ENCODE measurements at places on chromosomes 1 and 21.
A peak's percentile ranks its signal among the peaks of the same experiment; 100 is the strongest.

- DNase-seq = no peak
Observed at GRCh38 chr1:222791006-222791710, 23.7 kb upstream of the DISP1 start.

DNA sequence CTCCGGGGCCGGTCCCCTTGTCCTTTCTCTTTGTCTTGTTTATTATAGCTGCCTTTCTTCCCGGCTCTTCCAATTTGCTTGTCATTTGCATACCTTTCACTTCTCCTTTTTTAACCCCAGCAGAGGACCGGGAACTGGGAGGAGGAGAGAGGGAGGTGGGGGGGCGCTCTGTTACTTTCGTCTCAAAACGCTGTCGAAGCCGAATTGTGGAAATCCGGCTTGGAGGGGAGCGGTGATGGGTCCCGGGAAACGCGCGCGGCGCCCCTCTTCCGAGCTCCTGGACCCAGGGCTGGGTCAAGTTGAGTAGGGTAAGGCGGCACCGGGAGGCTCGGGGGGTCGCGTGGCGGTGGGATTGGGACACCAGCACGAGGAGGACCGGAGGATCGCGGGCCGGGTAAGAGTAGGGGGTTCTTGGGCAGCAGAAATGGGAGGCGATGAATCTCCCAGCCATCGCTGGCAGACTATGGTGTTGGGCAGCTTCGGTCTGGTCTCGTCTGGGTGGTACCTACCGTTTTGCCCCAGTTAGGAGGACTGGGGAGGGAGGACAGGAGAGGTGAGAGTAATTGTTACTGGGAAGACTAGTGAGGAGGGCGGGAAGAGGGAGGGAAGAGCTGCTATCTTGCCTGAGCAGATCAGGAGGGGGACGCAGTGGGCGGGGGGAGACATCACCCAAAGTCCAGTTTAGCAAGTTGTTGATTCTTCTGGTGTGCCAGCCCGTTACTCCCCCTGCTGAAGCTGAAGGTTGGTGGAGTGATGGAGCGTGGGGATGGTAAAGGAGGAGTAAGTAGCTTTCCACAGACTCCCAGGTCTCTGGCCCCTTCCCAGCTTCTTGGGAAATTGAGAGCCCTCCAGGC is 1.5 kb downstream of the PROX1 start:
- DNase-seq = no peak

DNA sequence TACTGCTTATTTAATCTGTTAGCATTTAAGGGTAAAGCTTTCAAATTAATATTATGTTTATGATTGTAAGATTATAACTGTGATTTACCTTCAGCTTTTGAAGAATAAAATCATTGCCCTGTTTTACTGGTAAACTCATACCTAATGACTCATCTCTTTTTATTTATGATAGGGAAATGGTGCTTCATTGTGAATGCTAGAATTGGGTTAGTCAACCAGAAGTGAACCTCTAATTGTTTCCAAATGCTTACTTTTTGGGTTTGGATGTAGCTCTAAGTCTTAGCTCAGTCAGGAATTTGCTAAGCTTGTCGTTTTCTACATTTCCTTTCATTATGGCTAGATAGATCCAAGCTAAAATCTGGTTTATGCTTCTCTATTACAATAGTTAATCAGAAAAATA is 59.4 kb downstream of the SLC30A7 start:
- DNase-seq = no peak

DNA sequence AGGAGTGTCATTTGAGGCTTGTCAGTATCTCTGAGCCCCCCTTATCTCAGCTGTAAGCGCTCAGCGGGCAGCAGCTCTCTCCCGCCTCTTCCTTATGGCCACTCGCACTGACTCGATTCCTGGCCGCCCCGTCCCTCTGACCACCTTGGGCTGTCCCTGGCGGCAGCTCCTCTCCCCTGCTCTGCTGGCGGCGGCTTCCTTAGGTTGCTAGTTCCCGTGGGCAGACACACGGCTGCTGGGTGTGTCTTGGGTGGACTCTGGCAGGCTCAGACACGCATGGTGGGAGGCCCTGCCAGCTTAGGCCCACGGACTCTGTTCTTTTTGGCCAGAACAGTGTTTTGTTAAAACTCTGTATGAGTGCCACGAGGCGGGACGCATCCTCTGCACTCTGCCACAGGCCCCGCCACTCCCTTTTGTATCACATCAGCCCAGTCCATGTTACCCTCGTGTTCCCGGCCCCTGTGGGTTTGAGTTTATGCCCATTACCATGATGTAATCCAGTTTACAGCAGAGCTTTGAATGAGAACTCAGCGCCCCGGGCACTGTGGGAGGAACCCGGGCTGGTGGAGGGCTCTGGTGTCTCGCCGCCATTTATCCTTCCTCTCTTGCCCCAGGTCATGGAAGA is 45.9 kb downstream of the COQ8A start:
- DNase-seq = peak; percentile 21

DNA sequence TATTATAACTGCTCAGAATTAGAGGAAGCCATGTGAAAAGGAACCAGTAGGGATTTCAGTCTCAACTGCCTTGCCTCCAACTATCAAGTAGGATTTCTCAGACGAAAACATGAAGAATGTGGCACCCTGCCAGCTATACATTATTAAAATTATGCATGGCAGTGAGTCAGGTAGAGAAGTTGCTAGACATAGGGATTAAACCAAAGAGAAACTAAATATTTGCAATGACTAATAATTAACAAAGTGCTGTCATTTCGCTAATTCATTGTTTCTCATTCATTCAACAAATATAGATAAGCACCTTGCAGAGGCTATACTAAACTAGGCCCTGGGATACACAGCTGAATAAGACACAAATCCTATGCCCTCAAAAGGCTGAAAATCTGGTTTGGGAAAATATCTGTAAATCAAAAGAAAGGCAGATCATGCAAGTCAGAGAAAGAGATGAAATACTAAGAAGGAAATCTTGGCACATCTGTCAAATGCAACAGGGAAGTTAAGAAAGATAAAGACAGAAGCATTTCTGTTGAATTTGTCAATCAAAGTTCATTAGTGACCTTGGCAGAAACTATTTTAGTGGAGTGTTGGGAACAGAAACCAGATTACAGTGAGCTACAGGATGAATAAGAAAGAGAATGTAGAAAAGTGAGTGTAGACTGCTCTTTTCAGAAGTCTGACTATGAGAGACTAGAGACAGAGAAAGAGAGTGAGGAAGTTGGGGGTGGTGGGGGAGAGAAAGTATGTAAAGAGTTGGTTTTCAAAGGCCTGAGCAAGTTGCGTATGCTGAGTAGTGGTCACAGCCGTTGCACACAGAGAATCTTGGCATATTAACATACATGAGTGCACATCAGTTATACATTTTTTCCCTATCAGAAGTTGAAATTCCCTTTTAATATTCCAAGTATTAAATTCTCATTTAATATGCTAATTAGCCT is 14.7 kb upstream of the NBPF11 start:
- no peak for DNase-seq

DNA sequence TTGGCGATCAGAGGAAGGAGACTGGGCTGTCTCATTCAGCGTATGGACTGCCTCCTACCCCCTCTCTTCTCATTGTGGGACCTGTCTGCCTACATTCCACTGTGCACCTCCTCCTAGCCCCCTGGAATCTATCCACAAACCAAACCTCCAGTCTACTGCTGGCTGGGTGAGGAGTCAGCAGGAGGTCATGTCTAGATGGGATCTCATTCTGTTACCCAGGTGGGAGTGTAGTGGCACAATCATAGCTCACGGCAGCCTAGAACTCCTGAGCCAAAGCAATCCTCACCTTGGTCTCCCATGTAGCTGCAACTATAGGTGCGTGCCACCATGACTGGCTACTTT is 18.0 kb upstream of the TTC22 start:
- no peak for DNase-seq

DNA sequence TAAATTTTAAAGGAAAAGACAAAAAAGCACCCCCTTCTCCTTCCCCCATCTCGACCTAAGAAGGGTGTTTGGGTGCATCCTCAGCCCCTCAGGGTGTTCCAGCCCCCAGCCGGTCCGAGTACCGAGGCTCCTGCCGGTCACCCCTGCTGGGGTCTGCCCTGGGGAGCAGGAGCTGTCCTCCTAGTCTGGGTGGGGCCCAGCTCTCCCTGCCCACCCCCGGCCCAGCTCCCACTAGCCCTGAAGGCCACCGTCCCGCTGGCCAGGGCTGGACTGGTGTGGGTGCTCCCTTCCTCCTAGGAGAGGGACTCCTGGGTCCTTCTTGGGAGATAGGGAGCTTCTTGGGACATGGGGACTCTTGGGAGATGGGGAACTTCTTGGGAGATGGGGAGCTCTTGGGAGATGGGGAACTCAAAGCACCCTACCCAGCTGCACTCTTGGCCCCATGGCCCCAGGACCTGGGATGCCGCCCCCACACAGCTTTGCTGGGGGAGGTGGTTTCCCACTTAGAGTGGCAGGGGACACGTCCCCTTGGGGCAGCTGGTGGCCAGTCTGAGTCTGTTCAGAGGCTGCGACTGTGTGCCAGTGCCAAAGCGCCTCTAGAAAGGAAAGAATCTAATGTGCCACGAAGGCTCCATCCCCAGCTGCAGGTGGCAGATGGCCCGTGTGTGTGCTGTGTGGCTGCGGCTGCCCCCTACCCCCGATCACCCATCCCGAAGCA is 44.5 kb downstream of the MORN1 start:
- no peak for DNase-seq

GRCh38 chr1:218355278-218355677 is 10.1 kb downstream of the TGFB2 start:
- no peak for DNase-seq

DNA sequence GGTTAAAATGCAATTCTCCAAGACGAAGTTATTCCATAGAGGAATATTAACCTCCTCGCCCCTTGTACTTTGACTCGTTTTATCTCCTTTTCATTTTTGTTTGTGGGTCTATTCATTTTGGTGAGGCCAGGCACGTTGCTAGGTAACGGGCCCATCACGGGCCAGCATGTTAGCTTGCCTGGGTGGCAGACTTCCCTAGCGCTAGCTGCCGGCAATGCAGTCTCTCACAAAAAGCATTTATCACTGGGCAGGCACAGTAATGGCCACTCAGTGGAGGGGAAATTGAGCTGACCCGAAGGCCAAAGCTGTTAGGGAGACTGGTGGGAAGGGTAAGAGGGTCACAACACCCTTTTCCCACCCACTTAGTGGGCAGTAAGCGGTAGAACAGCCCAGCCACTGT is 234.4 kb upstream of the FOXD3 start:
- no peak for DNase-seq

- DNase-seq = no peak
Observed at GRCh38 chr1:41397020-41397419, 35.8 kb downstream of the FOXO6 start.

- DNase-seq = no peak
Observed at GRCh38 chr1:21663951-21664805, 5.0 kb downstream of the RAP1GAP start.

GRCh38 chr21:45308194-45309068 is 20.7 kb upstream of the POFUT2 start:
- DNase-seq = no peak

GRCh38 chr1:36703526-36704208 is 221.0 kb upstream of the CSF3R start:
- peak; percentile 89 for DNase-seq

DNA sequence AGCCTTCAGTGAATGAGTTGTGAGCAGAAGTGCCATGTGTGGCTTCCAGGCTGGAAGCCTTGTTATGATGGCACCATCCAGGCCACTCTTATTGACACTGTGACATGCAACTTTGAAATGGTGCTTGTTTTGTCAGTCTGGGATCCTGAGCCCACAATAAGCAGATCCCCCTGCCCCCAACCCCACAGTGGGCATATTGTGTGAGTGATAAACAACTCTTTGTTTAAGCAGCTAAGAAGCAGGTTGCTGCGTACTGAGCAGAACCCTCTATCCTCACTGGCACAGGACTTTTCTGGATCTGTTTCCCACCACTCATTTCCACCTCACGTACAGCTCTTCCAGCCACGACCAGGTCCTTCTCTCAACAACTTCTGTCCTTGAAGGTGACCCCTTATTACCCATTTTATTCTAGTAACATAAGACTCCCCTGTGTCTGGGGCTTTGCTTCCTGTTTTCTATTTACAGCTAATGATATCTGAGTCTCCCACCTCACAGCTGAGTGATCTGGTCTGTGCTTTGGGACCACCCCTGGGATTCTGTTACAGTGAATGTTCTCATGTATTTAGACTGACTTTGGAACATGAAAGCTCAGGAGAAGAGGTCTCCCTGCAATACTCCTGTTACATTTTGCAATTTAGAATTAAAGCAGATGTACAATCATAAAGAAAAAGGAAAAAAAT is 375.5 kb downstream of the PCP4 start:
- DNase-seq = no peak

GRCh38 chr1:220552672-220553260 is 24.8 kb downstream of the MARK1 start:
- DNase-seq = no peak

GRCh38 chr21:46608672-46609111 is 3.8 kb upstream of the S100B start:
- no peak for DNase-seq

DNA sequence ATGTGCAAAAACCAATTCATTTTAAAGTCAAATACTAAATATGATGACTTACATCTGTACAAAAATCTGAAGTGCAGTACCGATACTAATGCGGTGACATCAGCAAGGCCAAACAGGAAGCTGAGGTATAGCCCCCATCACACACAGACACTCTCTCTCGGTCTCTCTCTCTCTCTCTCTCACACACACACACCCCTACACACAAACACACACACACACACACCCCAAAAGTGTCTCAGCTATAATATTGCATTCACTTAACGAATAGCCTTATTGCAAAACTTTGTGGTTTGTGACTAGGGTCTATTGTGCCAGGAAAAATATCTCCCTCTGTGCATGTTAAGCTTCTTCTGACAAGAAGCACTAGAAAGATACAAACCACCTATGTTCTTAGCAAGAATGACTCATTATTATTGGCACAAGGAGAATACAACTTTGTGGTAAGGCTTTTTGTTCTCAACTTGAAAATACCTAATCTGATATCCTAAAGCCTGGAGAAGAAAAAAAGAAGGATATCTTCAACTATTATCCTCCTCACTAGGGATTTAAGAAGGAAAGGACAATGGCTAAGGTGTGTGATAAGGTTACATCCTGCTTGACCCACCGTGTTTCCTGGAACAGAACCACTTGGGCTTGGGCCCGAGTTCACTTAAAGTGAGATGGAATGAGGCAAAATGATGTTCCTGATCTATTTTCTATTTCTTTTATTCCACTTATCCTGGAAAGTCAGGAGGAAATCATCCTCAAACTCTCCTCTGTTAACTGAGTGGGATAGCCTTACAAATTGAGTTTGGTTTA is 107.1 kb downstream of the NIBAN1 start:
- DNase-seq = no peak

DNA sequence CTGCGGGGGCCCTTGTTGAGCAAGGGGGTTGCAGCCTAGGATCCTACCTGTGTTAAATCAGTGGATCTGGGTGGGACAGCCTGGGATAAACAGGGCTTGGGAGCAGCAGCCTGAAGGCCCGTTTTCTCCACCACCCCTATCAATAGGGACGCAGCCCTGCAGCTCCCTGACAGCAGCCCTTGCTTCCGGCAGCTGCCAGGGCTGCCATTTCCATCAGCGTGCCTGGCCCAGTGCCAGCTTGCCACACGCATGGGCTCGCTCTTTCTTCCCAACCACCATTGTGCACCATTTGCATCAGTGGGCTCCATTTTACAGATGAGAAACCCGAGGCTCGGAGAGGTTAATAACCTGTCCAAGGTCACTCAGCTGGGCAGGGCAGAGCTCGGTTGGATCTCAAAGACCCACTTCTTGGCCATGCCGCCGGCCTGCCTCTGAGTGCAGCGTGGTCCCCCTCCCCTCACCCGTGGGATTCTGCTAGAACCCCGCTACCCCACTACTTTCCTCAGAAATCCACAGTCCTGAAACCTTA is 3.8 kb downstream of the WNT4 start:
- DNase-seq = no peak

- DNase-seq = no peak
Observed at GRCh38 chr21:26394341-26394740, 178.7 kb downstream of the CYYR1 start.

- no peak for DNase-seq
Observed at GRCh38 chr1:94599095-94599813, 57.7 kb upstream of the F3 start.

Data from D721Med (cell line).